ENCODE measurements at places on chromosomes 2 and 18.

GRCh38 chr2:240685771-240686371 lies 3.2 kb upstream of the AQP12B start:
- H3K36me3 ChIP-seq = no peaks in the 10 kb centered on the region
- peaks cover 11% of the 10 kb centered on the region for H3K4me1 ChIP-seq
- DNase-seq = peak; percentile 75
- no peaks in the 10 kb centered on the region for H3K27me3 ChIP-seq
- H3K27ac ChIP-seq = peak overlapping the region; percentile 62

- DNase-seq = no peak
- H3K4me3 ChIP-seq = no peak overlapping the region
- H3K27ac ChIP-seq = no peak overlapping the region
Observed at GRCh38 chr2:47528874-47529273, 125.9 kb downstream of the MSH2 start.

- H3K36me3 ChIP-seq = no peaks in the 10 kb centered on the region
- H3K27me3 ChIP-seq = no peaks in the 10 kb centered on the region
- H3K4me3 ChIP-seq = no peak overlapping the region
- no peaks in the 10 kb centered on the region for H3K4me1 ChIP-seq
- H3K27ac ChIP-seq = no peak overlapping the region
- DNase-seq = no peak
Observed at GRCh38 chr18:12313530-12314245, 5.6 kb downstream of the TUBB6 start.

GRCh38 chr2:138034536-138034935 lies 70.3 kb downstream of the HNMT start:
- no peak overlapping the region for H3K4me3 ChIP-seq
- DNase-seq = no peak
- H3K27me3 ChIP-seq = no peaks in the 10 kb centered on the region
- peaks cover 13% of the 10 kb centered on the region for H3K4me1 ChIP-seq
- H3K36me3 ChIP-seq = no peaks in the 10 kb centered on the region

GRCh38 chr2:73253901-73254300 lies 19.8 kb downstream of the CCT7 start:
- no peak overlapping the region for H3K4me3 ChIP-seq
- no peak overlapping the region for H3K27ac ChIP-seq
- H3K4me1 ChIP-seq = no peaks in the 10 kb centered on the region
- no peak for DNase-seq
- no peaks in the 10 kb centered on the region for H3K27me3 ChIP-seq

- H3K27ac ChIP-seq = no peak overlapping the region
- no peak overlapping the region for H3K4me3 ChIP-seq
- peak; percentile 59 for DNase-seq
- H3K27me3 ChIP-seq = peaks cover 50% of the 10 kb centered on the region
- H3K36me3 ChIP-seq = no peaks in the 10 kb centered on the region
Observed at GRCh38 chr2:120347396-120348060, 1.6 kb downstream of the INHBB start.

DNA sequence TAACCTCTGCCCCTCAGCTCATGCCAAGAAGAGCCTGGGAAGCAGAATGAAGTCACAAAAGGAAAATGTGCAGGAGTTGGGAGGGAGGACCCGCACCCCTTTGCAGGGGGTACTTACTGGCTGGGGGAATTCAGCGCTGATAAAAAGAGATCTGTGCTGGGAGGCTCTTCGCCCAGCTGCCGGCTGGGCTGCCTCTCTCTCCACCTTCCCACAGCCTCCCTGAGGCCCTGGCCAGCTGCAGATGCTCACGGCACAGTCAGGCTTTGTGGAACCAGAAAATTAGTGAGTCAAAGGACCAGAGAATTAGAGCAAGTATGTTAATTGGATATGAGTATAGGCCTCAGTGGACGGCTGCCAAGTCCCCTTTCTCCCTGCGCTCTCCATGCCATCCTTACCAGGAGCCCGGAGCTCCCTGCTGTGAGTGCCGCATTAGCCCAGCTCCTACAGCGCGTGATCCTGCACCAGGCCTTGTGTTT lies 181.7 kb upstream of the SH3BP4 start:
- H3K4me1 ChIP-seq = peaks cover 9% of the 10 kb centered on the region
- no peaks in the 10 kb centered on the region for H3K27me3 ChIP-seq
- no peak overlapping the region for H3K27ac ChIP-seq
- H3K4me3 ChIP-seq = no peak overlapping the region
- H3K36me3 ChIP-seq = no peaks in the 10 kb centered on the region

DNA sequence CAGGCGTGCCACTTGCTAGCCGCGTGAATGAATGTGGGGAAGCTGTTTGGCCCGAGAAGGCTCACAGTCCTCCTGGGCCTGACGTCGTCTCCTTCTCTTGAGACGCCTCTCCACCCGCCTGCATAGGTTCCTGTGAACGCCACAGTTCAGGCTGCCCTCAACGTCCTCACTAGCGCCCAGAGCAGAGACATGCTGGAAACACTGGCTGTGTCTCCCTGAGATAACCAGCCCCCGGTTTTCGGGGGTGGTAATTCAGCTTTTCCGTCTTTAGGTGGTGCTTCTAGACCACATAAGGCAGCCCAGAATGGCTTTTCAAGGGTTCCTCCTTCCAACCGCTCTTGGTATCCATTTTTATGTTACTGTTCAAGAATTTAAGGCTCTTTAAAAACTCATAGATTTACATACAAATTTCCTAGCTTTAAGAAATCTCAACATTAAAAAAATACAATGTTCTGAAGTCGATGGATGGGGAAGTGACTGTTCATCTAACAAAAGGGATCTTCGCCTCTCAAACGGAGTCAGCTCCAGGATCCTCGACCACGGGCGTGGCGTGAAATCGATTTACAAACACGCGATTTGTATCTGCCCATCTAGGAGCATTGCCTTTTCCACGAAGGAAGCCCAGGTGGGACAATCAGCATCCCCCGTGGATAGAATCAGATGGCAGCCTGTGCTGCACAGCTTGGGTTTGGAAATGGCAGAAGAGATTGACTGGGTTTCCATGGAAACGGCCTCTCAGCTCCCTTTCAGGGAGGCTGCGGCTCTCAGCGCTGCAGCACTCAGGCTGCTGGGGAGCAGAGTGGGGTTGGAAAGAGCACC lies 110.6 kb upstream of the PXDN start:
- H3K4me1 ChIP-seq = no peaks in the 10 kb centered on the region
- H3K27ac ChIP-seq = no peak overlapping the region
- peak; percentile 72 for DNase-seq

DNA sequence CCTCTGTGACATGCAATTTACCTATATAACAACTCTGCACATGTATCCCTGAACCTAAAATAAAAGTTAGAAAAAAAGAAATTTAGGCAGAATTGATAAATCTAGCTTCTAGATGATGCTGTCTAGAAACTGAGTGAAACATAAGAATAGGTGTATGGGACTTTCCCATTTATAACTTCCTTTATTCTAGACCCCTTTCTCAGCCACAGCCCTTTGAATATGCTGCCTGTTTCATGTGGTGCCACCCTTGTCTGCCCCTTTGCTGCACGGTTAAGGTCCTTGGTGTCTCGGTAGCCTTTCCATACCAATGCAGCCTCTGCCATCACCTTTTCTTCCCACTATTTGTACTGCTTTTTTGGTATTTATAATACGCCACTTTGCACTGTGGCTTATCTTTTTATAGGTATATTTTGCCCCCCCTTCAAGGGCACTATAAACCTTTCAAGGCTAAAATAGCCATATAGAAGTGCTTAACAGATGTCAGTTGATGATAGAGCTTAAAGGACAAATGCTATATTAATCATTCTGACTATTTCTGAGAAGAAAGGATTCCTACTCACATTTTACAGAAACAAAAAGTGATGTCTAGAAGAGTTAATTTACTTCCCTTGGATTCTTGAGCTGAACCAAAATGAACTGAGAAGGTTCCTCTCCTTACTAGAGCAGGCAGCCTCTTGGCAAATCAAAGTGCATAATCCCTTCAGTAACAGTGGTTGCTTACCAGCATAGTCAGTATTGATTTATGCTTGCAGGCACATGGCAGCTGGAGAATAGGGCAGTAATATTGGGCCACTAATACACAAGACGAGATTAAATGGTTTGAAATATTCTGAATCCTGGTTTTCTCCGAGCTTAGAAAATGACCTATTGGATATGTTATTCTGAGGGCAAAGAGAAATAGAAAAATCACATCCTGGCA lies 88.1 kb upstream of the CYP26B1 start:
- no peaks in the 10 kb centered on the region for H3K27me3 ChIP-seq
- DNase-seq = no peak
- no peak overlapping the region for H3K4me3 ChIP-seq
- no peak overlapping the region for H3K27ac ChIP-seq
- no peaks in the 10 kb centered on the region for H3K4me1 ChIP-seq

- DNase-seq = no peak
- H3K27me3 ChIP-seq = no peaks in the 10 kb centered on the region
- no peaks in the 10 kb centered on the region for H3K36me3 ChIP-seq
- no peaks in the 10 kb centered on the region for H3K4me1 ChIP-seq
- H3K4me3 ChIP-seq = no peak overlapping the region
- no peak overlapping the region for H3K27ac ChIP-seq
Observed at GRCh38 chr2:231914077-231914690, 12.0 kb downstream of the NPPC start.

- H3K4me3 ChIP-seq = no peak overlapping the region
- no peak for DNase-seq
- H3K4me1 ChIP-seq = peaks cover 6% of the 10 kb centered on the region
- no peaks in the 10 kb centered on the region for H3K36me3 ChIP-seq
- H3K27ac ChIP-seq = no peak overlapping the region
- no peaks in the 10 kb centered on the region for H3K27me3 ChIP-seq
Observed at GRCh38 chr18:55529581-55529980, 58.4 kb downstream of the TCF4 start.

DNA sequence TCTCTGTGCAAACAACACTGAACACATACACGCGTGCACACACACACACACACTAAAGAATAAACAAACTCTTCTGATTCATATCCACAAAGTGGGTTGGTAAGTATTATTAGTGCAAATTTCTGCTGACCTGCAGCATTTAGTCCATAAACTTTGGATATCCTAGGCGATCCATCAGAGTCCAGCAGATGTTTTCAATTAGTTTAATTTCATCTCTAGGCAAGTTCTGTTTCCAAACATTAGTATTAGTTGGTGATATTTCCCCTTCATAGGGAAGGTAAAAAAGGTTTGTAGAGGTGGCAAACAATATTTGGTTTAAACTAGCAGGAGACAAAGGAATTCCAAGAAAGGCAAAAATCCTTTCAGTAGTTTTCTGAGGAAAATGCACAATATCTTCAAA lies 5.7 kb downstream of the DSEL start:
- H3K27ac ChIP-seq = peak overlapping the region; percentile 51
- H3K27me3 ChIP-seq = no peaks in the 10 kb centered on the region
- DNase-seq = no peak
- no peaks in the 10 kb centered on the region for H3K36me3 ChIP-seq

DNA sequence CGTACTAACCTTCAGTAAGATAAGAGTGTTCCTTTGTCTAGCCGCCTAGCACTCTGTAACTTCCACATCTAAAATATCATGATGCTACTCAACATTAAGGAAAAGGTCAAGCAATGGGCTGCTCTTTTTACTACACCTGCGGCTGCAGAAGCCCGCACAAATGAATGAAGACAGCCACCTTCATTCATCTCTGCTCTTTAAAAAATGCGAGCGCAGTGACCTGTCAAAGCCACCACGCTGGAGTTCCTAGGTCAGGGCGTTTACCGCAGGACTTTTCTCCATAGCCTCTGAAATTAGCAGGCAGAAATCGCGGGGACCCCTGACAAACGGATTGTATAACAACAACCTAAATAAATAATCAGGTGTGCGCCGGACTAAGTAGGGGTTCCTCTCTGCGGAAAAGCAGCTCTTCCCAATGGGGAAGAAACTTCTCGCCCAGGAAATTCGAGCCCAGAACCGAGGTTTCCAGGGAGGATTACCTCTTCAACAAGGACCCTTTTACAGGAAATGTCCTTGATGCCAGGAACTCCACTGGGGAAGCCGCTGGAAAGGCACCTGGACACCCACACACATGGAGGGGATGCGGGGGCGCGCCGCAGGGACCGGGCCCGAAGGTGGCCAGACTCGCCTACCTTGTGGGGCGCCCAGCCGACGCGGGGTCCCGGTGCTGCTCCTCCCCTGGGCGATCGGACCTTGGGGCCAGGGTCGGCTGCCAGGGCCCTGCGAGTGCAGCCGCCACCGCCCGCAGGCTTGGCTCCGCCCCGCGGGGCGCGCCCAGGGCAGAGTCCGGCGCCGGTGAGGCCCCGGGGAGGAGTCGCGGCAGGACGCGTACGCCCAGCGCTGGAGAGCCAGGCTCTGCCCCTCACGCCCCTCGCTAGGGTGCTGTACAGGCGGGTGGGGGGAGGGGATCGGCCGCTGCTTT lies at the start of gene CCDC68:
Gene CCDC68 (minus strand): TSS at position 758 of the 922 bp plus-strand sequence. CDS start 16,670 bp downstream, outside the sequence.
- H3K27me3 ChIP-seq = no peaks in the 10 kb centered on the region
- peaks cover 16% of the 10 kb centered on the region for H3K4me1 ChIP-seq
- H3K27ac ChIP-seq = peak within 1 kb of the TSS; percentile 70
- peak; percentile 75 for DNase-seq
- H3K36me3 ChIP-seq = no peaks in the 10 kb centered on the region
- peak within 1 kb of the TSS; percentile 26 for H3K4me3 ChIP-seq

- H3K36me3 ChIP-seq = no peaks in the 10 kb centered on the region
- no peak for DNase-seq
- H3K27ac ChIP-seq = no peak overlapping the region
- no peaks in the 10 kb centered on the region for H3K4me1 ChIP-seq
- no peaks in the 10 kb centered on the region for H3K27me3 ChIP-seq
Observed at GRCh38 chr18:14098428-14098827, 33.8 kb downstream of the ZNF519 start.

DNA sequence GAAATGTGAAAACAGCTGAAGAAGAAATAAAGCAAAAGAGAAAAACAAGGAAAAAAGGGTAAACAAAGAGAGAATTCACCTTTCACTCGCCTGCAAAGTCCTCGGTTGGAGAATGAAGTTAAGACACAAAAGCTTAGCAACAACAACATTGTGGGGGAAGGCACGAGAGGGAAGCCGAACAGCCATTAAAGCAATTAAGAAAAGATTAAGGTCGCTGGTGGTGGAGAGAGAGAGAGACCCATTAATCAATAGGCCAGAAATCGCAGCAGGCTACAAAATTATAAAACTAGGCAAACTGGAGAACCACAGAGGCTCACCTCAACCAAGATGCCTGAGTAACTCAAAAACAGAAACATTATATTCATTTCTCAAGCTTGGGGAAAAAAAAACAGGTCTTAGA lies 120.0 kb upstream of the SIX3 start:
- no peaks in the 10 kb centered on the region for H3K4me1 ChIP-seq
- no peak for DNase-seq
- no peaks in the 10 kb centered on the region for H3K36me3 ChIP-seq
- no peak overlapping the region for H3K4me3 ChIP-seq

Data from hepatocyte (in vitro differentiated cells).